Activated CD4-positive, CD25-positive, alpha-beta regulatory T cell treated with anti-CD3 and anti-CD28 coated beads, Interleukin-2, amount 50 U/mL, for 72 hours (primary cell): ENCODE measurements at places on chromosomes 4 and X.

DNA sequence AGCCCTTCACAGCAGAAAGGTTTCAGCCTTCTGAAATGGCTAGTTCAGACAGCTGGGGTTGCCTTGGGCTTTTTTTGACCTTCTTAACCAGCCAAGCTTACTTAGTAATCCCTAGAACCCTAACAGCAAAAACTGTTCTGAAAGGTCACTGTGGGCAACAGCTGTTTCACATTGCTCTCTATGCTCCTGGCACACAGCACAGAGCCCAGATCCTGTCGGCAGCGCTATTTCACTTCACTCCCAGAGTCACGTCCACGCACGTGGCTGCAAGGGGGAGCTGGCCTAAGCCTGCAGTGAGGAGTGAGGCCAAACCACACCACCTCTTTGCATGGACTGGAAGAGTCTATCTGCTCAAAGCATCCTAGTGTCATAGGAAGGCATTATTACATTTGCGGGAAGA lies 32.0 kb upstream of the STS start:
- DNase-seq, result no peak

GRCh38 chr4:118318931-118319330 lies 33.9 kb downstream of the PRSS12 start:
- no peak for DNase-seq

DNA sequence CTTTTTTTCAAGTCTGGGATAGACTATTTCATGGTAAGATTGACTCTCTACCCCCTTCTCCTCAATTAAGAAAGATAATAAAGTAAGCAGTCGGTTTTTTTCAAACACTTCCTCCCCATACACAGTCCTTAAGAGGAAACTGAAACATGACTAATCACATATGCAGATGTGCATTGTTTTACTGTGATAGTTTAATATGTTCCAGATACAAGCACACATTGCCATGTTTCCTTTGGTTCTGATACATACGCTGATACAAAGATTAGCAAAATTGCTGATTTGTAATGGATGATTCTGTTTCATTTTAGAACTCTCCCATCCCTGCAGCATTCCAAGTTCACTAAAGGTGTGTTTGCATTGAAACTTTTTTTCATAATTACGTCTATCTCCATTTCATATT lies 76.1 kb downstream of the FBXO8 start:
- DNase-seq, result no peak

- DNase-seq, result no peak
Measured at GRCh38 chrX:115595049-115595448, 34.1 kb downstream of the PLS3 start.

GRCh38 chr4:83606898-83607297 lies 71.0 kb downstream of the GPAT3 start:
- DNase-seq, result no peak

- DNase-seq, result no peak
Measured at GRCh38 chrX:56726605-56727004, 2.4 kb upstream of the NBDY start.

DNA sequence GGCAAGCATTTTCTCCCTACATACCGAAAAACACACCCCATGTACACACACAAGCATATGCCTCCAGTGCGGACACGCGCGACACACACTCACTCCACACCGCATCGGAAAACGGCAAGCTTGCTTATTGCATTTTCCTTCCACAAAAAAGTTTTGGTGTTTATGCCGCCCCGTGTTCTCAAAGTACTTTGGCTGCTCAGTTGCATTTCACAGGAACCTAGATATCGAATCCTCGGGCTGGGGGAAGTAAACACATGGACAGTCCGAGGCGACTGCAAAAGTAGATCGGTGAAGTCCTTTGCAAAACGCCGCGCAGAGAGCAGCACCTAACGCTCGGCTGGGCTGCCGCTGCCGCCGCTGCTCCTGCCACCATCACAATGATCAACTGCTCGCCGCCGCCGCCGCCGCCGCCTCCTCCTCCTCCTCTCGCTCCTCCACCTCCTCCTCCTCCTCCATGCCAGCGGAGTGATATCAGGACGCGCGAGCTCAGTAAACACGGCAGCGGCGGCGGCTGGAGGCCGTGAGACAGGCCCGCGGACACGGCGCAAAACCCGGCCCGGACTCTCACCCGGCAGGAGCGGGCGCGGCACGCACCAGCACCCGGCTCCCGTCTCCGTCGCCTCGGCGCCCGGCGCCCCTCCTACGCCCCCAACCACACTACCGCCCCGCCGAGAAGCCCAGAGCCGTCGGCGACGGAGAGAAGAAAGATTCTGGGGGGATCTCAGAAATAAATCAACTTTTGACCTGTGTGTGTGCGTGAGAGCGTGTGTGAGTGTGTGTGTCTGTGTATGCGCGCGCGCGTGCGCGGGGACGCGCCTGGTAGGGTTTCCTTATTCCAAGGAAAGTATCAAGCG lies at the start of gene MAML3:
Gene MAML3, minus strand, starts transcription at position 467 of the 854 bp plus-strand sequence. CDS start 857 bp downstream, outside the sequence.
- peak; percentile 75 for DNase-seq

GRCh38 chrX:150161193-150161592 lies 201.9 kb upstream of the MAMLD1 start:
- DNase-seq, result no peak

- no peak for DNase-seq
Measured at GRCh38 chr4:181078196-181078595, 1165.0 kb upstream of the TENM3 start.

DNA sequence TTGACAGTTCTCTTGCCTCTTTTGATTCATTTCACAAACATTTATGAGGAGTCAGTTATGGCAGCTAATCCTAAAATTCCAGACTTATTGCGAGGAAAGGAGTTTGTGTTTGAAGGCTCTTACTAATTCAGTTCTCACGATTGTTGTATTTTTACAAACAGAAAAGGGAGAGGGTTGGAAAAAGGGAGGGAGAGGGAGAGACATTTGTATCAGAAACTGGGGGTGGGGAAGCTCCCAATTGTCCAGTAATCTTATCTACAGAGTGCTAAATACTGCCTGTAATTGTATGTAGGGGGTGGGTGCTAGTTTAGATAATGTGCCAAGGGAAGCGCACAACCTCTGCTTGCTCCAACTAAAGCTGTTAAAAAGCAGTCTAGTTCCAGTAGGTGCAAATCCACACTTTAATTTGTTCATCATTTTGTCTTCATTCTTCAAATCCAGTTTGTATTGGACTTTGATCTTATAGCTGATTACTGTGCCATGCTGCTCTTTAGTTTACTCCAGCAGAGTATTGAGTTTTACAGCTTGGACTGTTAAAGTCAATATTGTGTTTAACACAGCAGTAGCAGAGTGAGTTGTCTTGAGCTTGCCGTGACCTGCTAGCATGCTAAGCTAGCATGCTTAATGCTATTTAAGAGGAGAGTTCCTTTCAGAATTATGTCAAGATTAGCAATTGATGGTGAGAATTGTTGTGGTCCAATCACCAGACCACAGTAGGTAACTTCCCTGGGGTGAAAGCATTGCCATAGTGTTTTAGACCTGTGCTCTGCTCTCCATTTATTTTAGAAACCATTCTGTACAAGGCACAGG lies 13.9 kb downstream of the FNIP2 start:
- no peak for DNase-seq

DNA sequence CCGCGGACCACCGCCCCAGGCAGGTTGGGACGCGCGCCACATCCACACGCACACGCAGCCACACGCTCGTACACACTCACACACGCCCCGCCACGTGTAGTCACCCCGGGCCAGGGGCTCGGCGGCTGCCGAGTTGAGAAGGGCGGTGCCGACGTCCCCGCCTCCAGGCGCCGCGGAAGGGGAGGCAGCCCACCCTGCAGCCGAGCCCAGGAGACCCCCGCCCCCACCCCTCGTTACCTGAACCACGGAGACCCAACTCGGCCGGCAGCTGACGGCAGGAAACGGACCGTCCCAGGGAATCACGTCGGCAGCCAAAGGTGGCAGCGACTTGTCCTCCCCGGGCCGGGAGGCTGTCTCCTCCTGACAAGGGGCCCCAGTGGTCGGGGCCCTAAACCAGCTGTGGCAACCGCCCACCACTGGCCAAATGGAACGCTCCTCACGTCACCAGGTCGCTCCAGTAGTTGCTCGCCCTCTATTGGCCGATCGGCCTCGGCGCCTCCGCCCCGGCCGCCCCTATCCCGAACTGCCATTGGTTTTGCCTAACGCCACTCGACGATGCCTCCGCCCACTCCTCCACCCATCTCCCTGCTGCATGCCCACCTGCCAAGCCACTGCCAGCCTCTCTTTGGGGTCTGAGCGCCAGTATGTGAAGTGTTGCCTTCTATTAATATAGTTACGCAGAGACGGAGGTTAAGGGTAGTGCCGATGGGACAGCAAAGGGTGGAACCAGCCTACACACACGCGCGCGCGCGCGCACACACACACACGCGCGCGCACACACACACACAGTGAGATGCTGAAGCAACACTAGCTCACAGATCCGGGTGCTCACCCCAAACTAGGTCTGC lies at the start of gene ZDHHC9:
Gene ZDHHC9, minus strand, starts transcription at position 428 of the 848 bp plus-strand sequence. CDS start 1,941 bp downstream, outside the sequence.
- DNase-seq, result peak; percentile 82
